ENCODE measurements at places on chromosomes 4 and X.

GRCh38 chr4:52037689-52038102, 403 bp downstream of the SGCB start:
- DNase-seq = no peak

- no peak for DNase-seq
Measured at GRCh38 chr4:156659570-156659969, 312.0 kb downstream of the PDGFC start.

DNA sequence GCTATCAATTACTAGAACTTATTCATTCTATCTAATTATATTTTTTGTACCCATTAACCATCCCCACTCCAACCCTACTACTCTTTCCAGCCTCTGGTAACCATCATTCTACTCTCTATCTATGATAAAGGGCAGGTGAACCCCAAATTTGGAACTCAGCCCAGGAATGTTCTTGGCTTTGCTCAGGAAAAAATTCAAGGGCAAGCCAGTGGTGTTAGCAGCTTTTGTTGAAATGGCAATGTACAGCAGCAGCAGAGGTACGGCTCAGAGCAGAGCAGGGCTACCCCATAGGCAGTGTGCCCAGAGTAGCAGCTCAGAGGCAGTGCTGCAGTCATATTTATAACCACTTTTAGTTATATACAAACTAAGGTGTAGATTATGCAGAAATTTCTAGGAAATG, 138.2 kb downstream of the RNF150 start:
- DNase-seq = no peak

GRCh38 chrX:102339312-102340298, 92.6 kb downstream of the NXF2 start:
- no peak for DNase-seq

DNA sequence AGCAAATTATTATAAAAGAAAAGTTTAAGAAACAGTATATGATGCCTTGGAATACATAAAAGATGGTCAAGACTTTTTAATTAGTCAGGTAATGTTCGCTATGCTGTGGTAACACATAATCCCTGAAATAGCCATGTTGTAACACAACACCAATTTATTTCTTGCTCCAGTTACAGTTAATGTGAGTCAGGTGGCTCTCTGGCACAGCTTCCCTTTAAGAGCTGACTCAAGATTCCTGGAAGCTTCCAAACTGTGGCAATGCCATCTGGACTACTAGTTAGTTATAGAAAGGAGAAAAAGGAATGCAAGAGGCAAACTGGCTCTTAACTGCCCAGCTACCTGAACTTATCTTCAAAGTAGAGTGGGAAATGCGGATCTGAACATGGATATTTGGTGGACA, 210.5 kb downstream of the CHM start:
- DNase-seq = no peak

- DNase-seq = no peak
Measured at GRCh38 chr4:98310867-98311266, 49.7 kb downstream of the RAP1GDS1 start.

GRCh38 chr4:180665994-180666824, 1577.0 kb upstream of the TENM3 start:
- DNase-seq = peak; percentile 32

DNA sequence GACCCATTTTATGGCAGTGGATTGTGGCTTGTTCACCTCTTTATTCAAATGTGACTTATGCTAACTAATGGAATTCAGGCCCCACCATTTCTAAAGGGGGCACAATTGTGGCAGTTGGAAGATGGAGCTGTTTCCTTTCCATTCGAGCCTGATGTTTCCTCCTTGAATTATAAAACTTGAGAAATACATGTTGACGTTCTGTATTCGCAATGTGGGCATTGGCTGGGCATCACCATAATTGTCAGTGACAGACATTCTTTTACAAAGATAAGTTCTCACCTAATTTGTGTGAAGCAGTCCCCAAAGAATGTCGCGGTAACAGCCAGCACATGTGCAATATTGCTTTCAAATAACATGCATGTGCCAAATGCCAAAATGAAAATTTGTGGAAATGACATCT, 1070.2 kb upstream of the TENM3 start:
- no peak for DNase-seq

DNA sequence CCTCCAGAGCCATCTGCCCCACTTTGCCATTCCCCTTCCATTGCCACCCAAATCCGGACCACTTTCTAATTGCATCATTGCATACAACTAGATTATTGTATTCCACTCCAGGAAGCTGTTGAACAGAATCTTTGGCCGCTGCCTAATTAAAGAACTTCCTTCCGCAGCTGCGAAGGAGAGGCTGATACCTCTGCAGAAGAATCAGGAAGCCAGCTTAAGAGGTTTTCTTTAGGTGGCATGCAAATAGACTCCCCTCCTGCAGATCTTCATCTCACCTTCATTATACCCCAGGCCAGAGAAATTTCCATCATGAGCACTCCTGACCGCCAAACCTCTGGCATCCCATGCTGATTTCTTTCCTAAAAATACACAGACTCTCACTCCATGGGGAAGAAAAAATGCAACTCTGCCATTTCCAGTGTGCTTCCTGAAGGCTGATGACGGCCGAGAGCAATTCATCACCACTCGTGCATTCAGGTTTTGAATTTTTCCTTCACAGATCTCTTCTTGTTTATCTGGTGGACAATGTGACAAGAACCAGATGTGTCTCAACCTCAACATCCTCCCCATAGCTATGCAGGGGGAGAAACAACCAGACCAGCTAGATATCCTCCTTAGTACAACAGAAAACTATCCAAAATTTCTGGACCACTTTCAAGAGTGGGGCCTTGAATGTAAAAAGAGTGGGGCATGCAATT, 31.2 kb downstream of the LGI2 start:
- DNase-seq = no peak

DNA sequence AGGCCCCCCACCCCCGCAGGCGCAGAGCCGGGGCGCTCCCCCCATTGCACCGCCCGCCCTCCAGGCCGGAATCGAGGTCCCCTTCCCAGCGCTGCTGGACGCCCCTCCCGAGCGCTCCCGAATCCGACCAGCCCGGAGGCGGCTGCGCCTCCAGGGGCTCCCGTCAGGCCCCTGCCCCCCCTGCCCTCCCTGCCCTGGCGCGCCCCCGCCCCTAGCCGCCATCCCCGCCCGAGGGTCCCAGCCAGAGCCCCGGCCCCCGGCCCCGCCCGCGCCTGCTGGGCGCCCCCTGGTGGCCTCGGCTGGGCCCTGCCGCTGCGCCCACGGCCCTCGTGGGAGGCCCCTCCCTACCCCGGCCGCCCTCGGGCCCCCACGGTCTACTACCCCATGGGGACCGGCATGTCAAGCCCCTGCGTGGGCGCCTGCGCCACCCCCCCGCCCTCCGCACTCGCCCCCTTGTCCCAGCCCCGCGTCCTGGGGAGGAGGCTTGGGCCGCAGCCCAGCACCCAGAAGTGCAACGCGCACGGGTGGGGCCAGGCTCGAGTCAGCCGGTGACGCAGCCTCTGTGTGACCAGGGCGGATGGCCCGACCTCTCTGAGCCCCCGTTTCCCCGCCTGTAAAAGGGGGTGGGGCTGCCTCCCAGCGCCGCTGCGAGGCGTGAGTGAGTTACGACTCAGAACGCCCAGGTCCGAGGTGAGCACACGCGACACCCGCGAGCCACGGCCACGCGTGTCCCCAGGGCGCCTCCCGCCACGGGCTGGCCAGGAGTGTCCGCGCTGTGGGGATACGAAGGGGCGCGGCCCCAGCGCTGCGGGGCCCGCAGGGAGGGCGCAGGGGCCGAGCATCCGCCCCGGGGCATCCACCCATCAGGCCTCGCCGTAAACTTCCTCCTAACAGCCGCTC, 104.9 kb downstream of the FAM53A start:
- peak; percentile 83 for DNase-seq

GRCh38 chrX:46180258-46180687, 364.9 kb downstream of the ZNF674 start:
- DNase-seq = peak; percentile 9

DNA sequence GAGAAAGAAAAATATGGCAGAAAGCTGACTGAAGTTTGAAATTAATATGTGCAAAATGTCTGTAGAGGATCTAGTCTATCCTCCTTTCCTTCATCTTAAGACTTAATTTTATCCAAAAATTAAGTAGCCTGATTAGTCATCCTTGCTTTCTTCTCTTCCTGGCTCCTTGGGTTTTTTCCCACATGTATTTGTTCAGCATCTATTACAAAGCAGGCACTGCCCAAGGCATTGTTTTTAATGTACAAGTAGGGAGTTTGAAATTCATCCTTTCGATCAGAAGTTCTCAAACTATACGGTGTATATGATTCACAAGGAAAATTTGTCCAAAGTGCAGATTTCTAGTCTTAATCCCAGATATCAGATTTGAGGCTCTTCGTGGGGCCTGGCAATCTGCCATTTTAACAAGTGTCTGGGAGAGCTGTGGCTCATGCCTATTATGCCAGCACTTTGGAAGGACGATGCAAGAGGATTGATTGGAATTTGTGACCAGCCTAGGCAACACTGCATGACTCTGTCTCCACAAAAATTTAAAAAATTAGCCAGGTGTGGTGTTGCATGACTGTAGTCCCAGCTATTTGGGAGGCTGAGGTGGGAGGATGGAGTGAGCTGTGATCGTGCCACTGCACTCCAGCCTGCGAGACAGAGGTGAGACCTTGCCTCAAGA, 19.4 kb upstream of the YTHDC1 start:
- no peak for DNase-seq

- DNase-seq = no peak
Measured at GRCh38 chr4:54661169-54661568, 3.4 kb downstream of the KIT start.

GRCh38 chr4:8582436-8582835, 2.2 kb downstream of the GPR78 start:
- DNase-seq = no peak

- DNase-seq = no peak
Measured at GRCh38 chr4:158280856-158281255, 70.6 kb downstream of the TMEM144 start.

DNA sequence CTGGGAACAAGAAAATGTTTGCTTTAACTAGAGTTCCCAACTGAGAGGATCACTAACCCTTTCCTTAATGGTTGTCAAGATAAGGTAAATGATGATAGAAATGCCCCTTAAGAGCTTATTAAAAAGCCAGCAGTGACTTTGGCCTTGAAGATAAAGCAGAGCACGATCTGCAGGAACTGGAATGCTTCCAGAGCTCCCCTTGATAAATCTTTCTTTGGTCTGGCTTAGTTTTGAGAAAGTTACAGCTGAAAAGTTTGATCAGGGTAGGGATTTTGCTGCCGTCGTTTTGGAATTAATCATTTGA, 64.0 kb downstream of the PTTG2 start:
- no peak for DNase-seq

DNA sequence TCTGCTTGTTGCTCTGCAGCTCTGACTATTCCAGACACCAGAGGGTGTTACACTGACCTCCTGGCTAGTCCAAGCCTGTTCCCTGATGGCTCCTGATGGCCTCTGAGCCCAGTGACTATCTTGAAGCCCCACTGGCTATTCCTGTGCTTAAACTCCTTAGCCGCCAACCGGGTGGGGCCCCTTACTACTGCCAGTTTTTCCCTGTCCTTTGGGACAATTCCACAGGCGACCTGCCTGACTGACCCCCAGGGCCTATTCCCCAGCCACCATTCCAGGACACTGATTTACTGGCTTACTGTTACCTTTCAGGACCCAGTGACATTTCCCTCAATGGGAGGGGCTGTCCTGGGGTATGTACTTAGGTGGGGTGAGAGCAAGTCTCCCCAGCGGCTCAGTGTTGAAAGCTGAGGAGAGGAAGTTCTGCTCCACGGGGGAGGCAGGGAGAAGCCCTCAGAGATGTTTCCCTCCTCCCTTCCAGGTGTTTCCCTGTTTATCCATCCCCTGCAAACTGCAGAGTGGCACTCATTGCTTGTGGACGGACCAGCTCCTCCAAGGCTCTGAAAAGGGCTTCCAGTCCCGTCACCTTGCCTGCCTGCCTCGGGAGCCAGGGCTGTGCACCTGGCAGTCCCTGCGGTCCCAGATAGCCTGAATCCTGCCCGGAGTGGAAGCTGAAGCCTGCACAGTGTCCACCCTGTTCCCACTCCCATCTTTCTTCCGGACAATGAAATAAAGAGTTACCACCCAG, 4.0 kb downstream of the TIMP1 start:
- DNase-seq = no peak

GRCh38 chrX:966396-967070, 245.9 kb downstream of the CRLF2 start:
- no peak for DNase-seq

DNA sequence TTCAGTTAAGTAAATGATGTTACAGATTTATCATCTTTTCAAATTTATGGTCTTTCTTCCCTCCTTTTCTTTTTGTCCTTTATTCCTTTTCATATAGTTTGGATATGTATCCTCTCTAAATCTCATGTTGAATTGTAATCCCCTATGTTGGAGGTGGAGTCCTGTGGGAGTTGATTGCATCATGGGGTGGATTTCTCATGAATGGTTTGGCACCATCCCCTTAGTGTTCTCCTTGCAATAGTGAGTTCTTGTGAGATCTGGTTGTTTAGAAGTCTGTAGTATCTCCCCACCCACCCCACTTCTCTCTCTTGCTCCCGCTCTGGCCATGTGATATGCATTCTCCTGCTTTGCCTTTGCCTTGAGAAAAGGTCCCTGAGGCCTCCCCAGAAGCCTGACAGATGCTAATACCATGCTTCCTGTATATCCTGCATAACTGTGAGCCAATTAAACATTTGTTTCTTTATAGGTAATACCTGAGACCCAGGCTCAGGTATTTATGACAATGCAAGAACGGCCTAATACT, 236.7 kb downstream of the PRDM5 start:
- DNase-seq = no peak

DNA sequence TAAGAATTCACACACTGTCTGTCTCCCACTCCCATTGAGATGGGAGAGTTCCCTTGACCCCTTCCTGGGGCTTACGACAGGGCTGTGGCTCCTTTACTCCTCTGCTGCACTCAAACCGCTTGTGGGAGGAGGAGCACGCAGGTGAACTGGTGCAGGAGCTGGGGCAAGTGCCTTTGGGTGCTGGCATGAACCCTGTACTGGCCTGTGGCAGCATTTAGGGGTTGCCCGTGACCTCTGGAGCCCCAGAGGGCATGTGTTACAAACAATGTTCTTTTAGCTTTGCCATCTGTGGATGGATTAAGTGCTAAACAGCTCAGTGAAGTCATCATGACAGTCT, 21.8 kb upstream of the FTHL17 start:
- DNase-seq = no peak

GRCh38 chr4:140851032-140851636, 94.9 kb upstream of the TBC1D9 start:
- peak; percentile 32 for DNase-seq

DNA sequence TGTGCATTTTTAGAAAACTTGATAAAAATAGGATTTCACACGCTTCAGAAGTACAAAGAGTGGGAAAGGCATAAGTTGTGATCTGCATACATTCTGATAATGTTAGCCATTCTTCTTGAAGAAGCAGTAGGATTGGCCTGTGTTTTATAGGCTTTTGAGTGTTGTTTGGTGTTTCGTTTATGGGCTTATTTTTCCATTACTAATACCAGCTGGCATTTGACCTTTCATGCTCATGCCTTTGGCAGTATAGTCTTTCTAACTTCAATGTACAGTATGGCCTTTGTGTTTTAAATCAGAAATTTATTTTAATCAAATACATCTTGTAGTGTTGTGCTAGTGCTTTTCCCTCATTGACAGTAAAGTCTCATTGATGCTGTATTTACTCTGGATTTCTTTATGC, 51.5 kb upstream of the SLC4A4 start:
- DNase-seq = no peak

All from activated T-cell treated with anti-CD3 and anti-CD28 coated beads, Interleukin-2, amount 50 U/mL, for 72 hours (primary cell).